ENCODE measurements at places on chromosomes 11 and 22.

GRCh38 chr22:39724390-39724789 lies 153.8 kb downstream of the CACNA1I start:
- peak; percentile 23 for DNase-seq

DNA sequence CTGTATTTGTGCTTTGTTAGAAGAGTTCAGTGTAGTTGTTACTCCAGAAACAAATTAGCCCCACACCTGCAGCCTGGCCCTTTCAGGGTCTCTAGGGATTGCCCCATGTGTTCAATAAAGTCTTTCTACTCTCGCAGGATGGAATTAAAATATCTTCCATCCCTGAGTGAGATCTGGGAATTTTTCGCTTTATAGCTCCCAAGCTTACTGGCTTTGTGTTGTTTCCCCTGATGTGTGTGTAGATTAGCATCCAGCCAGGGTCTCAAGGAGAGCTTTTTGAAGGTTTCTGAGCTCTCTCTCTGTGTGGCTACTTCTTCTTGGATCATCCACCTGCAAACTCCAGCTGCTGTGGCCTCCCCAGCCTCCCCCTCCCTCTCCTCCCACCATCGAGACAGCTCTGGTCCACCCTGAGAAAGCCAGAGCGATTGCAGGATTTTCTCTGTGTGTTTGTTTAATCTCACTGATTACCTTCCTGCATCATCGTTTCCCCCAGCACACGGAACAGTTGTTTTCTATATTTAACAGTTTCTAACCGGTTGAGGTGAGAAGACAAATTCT lies 553.5 kb downstream of the TBC1D22A start:
- DNase-seq, result no peak

DNA sequence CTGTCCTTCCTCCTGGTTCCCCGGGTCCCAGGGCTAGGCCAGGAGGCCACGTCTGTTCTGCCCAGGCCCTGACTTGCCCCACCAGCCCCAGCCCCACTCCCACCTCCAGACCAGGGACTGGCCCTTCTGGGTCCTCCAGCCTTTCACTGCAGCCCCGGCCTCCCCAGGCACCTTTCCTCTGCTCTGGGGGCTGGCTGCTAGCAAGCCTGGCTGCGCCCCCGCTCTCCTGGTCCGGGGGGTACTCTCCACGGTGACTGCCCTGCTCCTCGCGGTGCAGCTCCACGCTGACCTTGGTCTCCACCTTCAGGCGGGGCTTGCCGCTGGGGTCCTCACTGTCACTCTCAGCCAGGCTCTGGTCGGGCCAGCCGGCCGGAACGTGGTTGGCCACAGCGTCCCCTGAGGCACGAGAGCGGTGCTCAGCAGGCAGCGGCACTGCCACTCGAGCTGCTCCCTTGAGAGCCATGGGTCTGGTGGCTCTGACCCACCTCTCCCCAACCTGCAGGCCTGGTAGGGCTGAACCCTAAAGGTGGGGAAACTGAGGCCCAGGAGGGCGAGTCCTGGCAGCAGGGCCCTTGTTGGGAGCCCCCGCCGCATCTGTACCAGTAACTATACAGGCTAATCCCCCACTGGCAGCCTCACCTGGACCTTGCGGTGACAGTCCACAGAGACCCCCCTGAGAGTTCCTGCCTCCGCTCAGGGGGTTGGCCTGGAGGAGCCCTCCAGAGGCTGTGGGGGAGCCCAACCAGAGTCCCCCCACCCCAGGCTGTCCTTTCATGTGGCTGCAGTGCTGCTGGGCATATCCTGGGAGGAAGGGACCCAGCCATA lies 29.0 kb downstream of the TRMU start:
- DNase-seq, result no peak

GRCh38 chr22:33081686-33082590 lies 23.8 kb upstream of the SYN3 start:
- no peak for DNase-seq

DNA sequence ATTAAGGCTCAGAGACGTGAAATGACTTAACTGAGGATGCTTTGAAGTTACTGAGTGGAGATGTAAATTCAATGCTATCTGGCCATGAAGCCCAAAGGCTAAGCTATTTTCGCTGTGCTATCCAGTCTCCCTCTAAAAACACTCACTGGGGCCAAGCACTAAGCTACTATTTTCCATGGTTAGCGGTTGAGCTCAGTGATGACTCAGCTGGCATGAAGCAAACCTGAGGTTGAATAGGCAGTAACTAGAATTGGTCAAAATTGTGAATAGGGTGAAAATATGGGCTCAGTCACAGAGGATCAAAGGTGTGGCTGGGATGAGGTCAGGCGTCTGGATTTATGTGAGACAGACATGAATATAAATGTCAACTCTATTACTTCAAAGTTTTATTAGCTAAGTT lies 564.2 kb upstream of the KIRREL3 start:
- DNase-seq, result no peak

- DNase-seq, result peak; percentile 92
Observed at GRCh38 chr11:117870103-117870952, 6.1 kb downstream of the FXYD6 start.

All from DMS79 treated with DMSO at 0.1 percent for 48 hours (cell line).